ENCODE measurements at places on chromosomes 6 and 20.

GRCh38 chr6:100138346-100139022 lies 144.5 kb upstream of the MCHR2 start:
- DNase-seq = no peak

- no peak for DNase-seq
These were observed 515.6 kb downstream of the KIF16B start for GRCh38 chr20:16057651-16058050.

DNA sequence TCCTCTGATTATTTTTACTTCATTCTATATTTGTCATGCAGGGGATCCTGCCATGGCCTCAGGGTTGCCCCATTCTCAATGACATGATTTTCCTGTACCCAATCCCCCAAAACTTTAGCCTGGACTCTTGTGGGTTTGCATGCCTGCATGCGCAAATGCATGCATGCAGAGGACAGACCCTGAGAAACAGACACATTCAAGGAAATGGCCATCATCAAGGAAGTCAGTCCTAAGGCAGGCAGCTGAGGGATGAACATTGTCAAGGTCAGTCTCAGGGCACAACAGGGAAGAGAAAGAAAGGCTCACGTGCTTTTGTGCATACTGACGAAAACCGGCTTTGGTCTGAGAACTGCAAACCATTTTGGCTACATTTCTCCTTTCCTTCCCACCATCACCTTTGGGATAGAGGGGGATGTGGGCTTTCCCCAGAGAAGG lies 13.1 kb downstream of the NEDD9 start:
- DNase-seq = no peak

DNA sequence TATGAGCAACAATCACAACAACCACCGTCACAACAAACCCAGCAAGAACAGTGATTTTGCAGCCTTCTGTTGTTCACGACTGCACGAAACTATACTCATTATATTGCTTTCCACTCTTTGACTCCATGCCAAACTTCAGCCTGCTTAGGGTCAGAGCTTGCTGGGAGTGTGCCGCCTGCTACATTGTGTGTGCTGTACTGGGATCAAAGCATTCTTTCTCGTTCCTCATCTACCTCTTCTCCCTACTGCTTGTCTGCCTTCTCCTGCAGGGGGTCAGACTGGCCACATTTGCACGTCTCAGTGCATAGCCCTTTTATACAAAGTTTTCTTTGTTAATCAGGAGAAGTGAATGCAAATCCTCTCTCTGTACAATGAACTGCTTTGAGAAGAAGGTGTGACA lies 401.6 kb upstream of the CITED2 start:
- DNase-seq = no peak

GRCh38 chr20:13778827-13779226 lies 5.9 kb downstream of the ESF1 start:
- no peak for DNase-seq

DNA sequence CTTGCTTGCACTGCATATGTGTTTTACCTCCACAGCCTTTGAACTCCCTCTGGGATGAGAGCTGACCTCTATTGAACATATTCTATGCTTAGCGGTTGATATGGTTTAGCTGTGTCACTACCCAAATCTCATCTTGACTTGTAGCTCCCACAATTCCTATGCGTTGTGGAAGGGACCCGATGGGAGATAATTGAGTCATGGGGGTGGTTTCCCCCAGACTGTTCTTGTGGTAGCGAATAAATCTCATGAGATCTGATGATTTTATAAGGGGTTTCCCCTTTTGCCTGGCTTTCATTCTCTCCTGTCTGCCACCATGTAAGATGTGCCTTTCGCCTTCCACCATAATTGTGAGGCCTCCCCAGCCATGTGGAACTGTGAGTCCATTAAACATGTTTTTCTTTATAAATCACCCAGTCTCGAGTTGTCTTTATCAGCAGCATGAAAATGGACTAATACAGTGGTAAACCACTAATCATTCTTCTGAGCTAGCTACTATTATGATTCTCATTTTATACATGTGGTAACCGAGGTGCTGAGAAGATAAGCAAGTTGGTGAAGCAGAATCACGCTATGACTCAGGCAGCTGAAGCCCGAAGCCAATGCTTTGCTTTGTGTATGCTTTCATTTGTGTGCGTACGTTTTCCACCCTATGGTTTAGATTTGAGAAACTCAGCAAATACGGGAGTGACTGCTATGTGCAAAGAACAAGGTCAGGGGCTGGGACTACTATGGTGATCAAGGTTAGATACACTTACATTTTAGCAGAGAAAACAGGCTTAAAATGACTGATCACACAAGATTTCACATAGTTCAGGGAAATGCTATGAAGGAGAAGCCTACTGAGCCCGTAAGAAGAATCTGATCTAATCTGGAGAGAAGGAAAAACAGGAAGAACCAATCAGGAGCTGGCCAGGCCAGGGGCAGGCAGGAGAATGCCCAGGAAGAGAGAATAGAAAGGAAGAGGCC lies 363.5 kb downstream of the ESR1 start:
- DNase-seq = no peak

DNA sequence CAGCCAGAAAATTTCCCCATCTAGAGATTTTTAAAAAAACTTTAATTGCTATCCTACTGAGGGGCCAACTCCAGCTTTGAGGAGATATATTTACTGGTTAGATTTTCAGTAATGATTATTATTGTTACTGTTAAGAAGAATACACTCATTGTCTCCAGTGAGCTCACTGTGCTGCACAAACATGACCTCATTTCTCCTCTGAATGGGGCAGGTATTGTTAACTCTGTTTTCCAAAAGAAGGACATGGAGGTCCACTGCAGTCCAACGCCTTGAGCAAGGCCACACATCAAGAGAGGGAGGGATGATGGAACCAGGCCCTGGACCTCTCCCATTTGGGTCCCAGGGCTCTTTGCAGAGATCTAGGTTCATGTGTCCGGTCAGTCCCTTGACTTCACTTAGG lies 13.9 kb upstream of the SCUBE3 start:
- no peak for DNase-seq

- no peak for DNase-seq
These were observed 77.2 kb downstream of the CD164 start for GRCh38 chr6:109305028-109305427.

GRCh38 chr6:155708100-155708499 lies 252.5 kb upstream of the NOX3 start:
- no peak for DNase-seq

DNA sequence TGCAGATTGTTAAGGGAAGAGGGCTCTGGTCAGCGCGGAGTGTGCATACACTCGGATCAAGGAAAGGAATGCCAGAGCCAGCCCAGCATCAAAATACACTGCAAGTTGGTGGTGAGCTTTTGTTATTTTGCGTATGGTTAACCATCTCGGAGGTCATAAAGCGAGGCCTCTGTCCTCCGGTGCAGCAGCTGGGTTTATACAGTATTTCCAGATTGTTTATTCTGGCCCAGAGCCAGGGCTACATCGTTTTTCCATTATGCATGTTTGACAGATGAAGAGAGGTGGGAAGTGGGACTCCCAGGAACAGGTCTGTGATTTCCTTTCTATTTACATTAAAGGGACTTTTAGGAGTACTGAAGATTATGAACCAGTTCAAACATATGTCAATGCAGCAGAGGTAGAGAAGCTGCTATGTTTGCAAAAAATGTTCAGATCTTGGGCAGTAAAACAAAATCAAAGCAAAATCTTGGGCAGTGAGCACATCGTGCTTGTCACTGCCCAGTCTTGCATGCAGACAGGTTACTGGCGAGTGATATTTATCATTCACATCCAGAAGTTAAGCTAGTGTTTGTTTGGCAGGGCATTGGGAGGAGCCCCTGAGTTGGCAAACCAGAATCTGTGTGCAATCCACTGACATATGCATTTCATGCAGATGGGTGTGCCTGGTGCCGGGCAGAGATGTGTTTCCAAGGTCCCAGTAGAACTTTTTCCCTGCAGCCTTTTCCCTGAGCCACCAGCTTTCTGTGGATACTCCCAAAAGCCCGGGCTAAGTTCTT lies 256.3 kb upstream of the TAB2 start:
- no peak for DNase-seq

GRCh38 chr6:109485266-109485935 lies 2.4 kb upstream of the ZBTB24 start:
- DNase-seq = no peak

DNA sequence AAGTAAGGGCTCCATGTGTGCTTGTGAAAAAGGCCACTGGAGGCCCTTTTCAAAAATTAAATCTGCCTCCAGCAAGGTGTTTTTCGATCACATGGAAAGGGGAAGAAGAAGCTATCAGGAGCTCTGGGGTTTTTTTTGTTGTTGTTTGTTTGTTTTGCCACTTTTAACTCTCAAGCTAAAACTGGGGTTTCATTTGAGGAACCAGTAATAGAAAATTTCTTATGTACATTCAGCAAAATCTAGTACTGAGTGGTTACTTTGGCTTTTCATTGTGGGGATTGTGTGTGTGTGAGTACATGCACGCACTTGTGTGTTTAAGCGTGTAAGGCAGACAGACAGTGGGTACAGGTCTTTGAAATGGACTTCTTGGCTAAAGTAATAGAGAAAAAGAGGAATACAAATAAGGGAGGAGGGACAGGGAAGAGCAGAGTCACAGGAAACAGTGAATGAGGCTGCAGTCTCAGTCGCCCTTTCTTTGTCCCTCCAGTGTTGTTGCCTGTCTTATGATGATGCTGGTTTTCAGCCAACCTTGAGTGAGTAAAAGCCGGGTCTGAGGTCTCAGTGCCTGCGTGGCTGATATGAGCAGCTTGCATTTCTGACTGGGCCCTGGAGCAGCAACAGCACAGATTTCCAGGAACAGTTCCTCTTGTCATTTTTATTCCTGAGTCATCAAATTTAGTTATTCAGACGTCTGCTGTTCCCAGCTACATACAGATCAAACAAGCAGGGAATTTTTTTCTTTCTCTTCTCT lies 26.2 kb downstream of the SLC16A10 start:
- no peak for DNase-seq

GRCh38 chr20:40073535-40074111 lies 615.4 kb downstream of the MAFB start:
- DNase-seq = no peak

DNA sequence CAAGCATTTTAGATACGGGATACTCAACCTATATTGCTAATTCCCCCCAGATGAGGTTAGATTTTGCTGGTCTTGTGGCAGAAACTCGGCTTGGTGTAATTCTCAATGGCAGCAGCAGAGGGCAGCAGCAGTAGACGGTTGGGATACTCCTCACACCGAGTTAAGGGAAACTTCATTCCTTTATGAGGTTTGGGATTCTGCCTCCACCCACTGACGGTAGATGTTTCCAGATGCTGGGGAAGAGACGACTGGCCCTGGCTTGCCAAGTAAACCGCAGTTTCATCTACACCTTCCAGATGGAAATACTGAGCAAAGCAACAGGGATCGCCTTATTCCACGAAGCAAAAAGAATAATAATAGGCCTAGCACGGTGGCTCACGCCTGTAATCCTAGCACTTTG lies 8.2 kb upstream of the TBC1D7 start:
- DNase-seq = peak; percentile 33

DNA sequence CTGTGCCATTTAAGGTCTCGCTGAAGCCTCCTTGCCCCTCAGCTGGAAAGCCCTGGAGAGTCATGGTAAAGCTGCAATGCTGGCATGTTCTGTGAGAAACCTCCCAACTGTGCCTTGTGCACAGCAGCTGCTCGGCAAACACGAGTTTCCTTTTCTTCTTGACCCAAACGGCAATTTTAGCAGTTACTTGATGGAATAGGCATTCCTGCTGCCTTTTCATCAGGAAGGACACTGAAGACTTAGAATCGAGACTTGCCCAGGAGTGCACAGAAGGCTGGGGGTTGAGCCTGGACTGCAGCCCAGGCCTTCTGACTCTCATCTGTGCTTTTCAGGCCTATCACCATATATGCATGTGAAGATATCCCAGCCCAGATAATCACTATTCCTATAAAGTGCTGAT lies 28.7 kb upstream of the CLDN20 start:
- DNase-seq = no peak

DNA sequence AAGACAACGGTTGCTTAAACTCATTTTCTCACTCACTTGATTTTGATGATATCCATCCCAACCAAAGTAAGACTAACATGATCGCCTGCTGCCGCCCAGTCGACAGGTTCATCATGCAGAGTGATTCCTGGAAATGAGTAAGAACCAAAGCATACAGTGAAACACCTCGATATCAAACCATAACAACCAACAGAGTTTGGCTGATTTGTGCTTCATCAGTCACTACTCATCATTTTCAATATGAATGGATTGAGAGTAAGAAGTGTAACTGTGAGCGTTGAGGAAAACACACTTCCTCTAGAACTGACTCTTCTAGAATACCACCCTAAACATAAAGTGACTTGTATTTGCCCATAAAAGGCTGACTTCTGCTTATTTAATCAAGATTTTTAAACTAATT lies 29.2 kb upstream of the ALDH8A1 start:
- peak; percentile 26 for DNase-seq

DNA sequence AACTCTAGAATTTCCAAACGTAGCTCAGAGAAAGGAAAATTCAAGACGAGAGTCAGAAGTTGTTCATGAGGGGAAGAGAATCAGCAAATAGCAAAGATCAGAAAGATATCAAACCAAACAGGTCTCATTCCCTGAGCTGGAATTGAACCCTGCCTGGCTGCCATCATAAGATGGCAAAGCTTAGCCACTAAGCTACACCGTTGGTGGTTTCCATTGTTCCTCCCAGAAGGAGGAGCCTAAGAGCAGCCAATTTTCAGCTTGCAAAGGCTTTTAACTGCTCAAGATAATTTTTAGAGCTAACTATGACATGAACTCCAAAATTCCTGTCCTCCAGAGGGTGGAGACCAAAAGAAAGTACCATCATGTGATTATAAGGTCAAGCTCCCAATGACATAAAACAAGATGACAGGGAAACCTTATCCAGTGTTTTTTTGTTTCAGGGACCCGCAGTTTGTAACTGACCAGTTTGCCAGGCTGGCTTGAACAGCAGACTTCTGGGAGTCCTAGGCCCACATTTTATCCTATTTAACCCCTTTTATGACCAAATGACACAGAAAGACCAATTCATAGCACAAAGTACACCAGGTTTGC lies 55.9 kb downstream of the COL11A2 start:
- no peak for DNase-seq

DNA sequence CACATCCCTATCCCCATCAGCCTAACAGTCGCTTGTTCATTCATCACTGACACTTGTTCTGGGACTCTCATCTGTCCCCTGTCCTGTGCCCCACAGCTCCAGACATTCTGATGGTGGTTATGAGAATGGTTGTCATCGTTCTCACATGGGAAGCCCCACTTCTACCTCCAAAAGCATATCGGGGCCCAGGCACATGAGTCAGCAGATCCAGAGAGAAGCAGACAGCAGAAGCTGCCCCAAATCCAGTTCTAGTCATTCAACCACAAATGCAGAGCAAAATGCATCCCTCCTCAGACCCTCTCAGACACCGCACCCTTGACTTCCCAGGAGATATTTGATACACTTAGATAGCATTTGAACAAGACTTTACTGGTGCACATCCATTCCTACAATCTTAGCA lies 106.0 kb downstream of the FOXF2 start:
- no peak for DNase-seq

Data from activated T-helper 1 cell treated with anti-CD3 and anti-CD28 coated beads, Interleukin-2, amount 50 U/mL, for 16 hours (primary cell).